ENCODE measurements at places on chromosomes 12 and 14.

- no peak for DNase-seq
Observed at GRCh38 chr12:132346471-132347175, 17.2 kb upstream of the GALNT9 start.

DNA sequence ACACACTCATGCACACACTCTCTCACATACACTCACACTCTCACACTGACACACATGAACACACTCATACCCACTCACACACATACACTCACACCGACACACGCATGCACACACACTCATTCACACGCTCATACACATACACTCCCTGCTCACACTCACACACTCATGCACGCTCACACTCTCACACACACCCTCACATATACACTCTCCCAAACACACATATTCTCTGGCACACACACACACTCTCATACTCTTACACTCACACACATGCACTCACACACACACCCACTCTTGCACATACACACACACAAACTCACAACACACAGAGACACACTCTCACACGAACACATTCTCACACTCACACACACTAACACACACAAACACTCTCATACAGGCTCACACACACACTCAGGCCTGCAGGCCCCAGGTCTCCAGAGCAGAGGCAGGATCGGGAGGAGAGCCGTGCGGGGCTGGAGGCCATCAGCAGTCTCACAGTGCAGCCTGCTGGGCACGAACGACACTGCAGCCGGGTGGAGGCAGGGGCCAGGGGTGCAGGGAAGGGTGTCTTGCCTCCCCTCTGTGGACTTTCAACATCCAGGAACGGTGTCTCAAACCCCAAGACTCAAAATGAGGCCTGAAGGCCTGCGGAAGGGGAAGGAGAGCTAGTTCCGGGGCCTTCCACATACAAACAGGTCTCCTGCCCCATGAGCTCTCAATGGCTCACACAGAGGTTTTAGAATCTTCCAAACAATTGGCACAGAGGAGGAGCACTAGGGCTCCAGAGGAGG is 148.7 kb downstream of the ANO2 start:
- peak; percentile 54 for DNase-seq

- no peak for DNase-seq
Observed at GRCh38 chr12:65916991-65917695, 92.9 kb downstream of the HMGA2 start.

DNA sequence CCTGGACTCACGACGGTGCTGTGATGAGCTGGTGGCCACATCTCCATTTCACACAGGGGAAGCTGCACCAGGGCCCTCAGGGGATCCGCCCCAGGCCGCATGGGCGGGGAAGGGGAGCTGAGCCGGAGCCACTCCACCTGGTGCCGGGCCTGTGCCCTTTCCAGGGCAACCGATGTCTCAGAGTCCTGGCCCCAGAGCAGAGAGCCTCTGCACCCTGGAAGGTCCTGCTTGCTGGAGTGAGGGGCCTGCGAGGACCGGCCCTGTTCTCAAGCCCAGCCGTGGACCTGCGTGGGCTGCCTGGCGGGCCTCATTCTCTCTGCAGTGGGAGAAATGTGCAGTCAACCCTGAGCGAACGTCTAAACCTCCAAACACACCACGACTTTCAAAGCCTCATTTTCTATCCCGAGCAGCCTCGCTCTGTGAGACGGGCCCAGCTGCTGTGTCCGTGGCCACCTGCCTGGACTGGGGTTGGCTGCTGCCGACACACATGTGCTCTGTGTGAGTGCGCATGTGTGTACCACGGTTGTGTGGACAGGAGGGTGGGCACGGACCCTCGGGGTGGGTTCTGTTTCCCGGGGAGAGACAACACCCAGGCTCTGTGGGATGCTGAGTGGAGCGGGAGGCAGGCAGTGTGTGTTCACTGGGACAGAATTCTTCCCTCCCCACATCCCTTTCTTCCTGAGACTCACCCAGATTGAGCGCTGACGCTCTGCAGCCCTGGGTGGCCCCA is 163.5 kb downstream of the KIF26A start:
- no peak for DNase-seq

DNA sequence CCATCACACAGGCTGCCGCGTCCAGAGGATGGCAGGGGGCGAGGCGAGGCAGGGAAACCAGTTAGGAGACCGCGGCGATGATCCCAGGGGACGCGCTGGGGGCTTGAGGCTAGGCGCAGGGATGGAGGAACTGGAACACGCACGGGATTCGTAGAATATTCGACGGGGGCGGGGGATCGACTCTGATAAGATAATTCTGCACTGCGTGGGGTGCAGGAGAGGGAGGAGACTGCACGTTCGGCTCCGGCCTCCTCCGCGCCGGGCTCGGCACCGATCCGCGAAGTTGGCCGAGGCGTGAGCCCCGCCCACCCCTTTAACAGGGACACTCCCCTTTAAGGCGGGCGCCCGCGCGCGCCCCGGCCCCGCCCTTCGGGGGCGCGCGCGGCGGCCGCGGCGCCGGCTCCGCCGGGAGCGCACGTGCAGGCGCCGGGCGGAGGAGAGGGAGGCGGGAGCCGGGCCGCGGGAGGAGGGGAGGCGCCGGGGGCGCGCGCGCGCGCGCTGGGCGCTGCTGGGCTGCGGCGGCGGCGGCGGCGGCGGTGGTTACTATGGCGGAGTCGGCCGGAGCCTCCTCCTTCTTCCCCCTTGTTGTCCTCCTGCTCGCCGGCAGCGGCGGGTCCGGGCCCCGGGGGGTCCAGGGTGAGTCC is at the start of gene ACVR1B:
TSS of gene ACVR1B (plus strand) at position 501 of the 644 bp plus-strand sequence. CDS start at position 546, 45 bp downstream.
- DNase-seq: peak; percentile 97

- DNase-seq: no peak
Observed at GRCh38 chr14:62369919-62370560, 607.8 kb downstream of the SNAPC1 start.

DNA sequence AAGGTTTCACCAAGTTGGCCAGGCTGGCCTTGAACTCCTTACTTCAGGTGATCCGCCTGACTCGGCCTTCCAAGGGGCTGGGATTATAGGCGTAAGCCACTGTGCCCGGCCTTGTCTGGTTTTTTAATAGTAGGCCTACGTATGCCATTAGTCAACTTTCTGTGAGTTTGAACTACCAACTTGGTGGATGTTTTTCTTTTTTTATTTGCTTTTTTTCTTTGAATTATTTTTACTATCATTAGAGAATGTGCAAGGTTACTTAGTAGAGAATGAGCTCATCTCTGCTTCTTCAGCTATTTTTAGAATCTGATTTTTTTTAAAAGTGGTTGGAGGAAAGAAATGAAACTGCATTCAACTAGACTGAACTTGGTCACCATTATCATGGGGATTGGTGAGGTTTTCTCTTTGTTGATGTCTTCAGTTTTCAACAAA is 51.4 kb downstream of the HMGA2 start:
- DNase-seq: peak; percentile 52

GRCh38 chr12:113157218-113157859 is 7.8 kb downstream of the CFAP73 start:
- DNase-seq: no peak

- no peak for DNase-seq
Observed at GRCh38 chr14:88550078-88550477, 4.7 kb downstream of the PTPN21 start.

DNA sequence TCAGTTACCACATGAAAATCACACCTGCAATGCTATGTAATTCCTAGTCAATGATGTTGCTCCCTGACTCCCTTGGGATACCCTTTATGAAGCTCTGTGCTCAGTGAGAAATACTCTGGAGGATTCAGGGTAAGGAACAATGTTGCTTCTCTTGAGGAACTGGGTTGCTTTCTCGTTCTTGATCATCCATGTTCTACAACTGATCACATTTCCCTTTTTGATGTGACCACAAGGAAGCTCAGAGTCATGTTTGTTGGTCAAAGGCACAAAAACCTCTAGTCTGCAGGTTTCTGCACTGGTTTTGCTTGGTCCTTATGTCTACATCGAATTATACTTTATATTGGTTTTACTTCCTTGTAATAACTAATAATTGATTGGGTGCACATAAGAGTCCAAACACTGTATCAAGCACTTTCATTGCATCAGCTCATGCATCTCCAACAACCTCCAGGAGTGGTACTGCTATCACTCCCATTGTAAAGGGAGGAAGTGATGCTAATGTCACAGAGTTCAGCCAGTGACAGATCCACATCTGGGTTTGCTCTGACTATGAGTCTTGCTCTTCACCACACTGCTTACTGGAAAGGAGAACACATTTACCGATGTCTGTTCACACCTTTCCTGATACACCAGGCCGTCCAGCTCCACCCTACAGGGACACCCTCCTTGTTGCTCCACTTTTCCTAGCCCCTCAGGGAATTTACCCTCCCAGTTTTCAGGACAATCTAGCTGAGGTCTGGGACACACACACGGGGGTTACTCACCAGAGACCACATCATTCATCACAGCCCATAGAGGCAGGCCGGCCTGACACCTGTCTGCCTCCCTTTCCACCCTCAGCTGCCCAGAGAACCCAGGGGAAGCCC is 41.0 kb downstream of the CMKLR1 start:
- no peak for DNase-seq

DNA sequence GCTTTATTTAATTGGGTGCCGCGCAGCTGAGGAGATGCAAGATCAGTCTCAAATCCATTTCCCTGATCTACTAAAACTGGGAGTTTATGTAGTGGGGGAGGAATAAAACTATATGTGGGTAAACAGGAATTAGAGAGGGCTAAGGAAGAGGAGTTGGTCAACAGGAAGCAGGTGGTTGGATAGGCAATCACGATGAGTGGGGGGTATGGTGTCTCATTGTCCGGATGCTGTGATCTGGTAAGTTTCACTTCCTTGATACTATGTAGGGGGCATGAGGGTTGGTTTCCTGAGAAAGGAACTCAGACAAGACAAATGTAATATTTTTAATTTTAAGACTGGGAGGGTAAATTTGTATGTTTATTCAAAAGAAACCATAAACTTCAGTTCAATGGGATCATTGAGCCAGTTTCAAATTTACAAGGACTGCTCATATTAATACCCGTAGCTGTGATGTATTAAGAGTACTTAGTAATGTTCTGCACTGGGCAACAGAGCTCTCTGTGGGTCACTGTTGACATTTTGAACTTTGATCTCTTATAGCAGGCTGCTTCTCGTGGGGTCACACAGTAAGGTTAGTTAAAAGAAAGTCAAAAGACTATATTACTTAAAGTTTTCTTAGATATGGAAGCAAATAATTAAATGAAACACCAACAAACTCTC is 786.2 kb upstream of the FBXO33 start:
- no peak for DNase-seq

DNA sequence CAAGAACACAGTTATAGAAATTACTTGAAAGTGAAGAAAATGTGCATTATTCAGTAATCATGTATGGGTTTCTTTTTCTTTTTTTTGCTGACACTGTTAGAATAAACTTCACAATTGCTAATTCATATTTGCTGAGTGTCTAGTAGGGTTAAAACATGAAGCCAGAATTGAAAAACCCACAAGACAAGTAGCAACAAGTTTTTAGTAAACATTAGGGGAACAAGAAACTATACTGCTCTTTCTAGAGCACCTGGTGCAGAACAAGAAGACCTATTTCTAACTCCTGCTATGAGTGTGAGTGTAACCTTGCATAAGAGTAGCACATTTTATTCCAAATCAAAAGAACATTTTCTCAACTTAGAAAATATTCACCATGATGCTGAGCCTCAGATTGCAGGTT is 83.2 kb downstream of the ITPR2 start:
- no peak for DNase-seq

GRCh38 chr12:119870457-119870856 is 6.7 kb downstream of the CIT start:
- no peak for DNase-seq

GRCh38 chr12:1816730-1817348 is 3.5 kb upstream of the LRTM2 start:
- DNase-seq: no peak

GRCh38 chr12:107983756-107984472 is 145.2 kb upstream of the WSCD2 start:
- DNase-seq: peak; percentile 12

GRCh38 chr12:78149459-78149858 is 318.8 kb downstream of the NAV3 start:
- DNase-seq: no peak

- DNase-seq: peak; percentile 75
Observed at GRCh38 chr14:60723116-60723906, 840 bp downstream of the SIX4 start.

GRCh38 chr12:93740751-93741150 is 63.6 kb downstream of the CRADD start:
- no peak for DNase-seq

GRCh38 chr12:106128585-106129328 is 10.0 kb downstream of the NUAK1 start:
- no peak for DNase-seq

DNA sequence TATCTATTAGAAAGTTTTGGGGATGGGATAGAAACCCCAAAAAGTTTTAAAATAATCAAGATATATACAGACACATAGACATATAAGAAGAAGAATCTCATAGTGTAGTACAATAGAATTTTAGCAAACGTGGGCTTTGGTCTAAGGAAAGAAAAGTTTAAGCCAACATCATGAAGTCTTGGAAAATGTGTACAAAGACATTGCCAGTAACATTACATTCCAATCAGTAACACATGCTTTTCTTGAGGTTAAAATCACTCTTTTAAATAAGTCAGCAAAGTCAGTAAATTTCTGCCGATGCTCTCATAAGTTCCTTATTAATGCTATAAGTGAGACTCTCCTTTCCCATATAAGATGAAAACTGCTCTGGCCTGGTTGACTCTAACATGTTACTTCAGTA is 201.1 kb upstream of the LRIG3 start:
- no peak for DNase-seq

- peak; percentile 78 for DNase-seq
Observed at GRCh38 chr14:77124345-77125280, 17.0 kb downstream of the ZDHHC22 start.

DNA sequence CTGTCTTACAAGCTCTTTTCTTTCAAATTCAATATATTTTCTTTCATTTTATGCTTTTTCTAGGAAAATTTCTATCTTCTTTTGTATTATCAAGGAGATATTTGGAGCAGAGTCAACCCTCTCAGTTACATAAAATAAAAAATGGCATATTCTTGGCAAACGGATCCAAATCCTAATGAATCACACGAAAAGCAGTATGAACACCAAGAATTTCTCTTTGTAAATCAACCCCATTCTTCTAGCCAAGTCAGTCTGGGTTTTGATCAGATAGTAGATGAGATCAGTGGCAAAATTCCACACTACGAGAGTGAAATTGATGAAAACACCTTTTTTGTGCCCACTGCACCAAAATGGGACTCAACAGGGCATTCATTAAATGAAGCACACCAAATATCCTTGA is 20.6 kb downstream of the PIK3C2G start:
- no peak for DNase-seq

All from adipocyte (in vitro differentiated cells).